ENCODE measurements at places on chromosomes 3 and 15.

GRCh38 chr15:43948691-43949325, 122.0 kb downstream of the WDR76 start:
- peak; percentile 28 for DNase-seq

DNA sequence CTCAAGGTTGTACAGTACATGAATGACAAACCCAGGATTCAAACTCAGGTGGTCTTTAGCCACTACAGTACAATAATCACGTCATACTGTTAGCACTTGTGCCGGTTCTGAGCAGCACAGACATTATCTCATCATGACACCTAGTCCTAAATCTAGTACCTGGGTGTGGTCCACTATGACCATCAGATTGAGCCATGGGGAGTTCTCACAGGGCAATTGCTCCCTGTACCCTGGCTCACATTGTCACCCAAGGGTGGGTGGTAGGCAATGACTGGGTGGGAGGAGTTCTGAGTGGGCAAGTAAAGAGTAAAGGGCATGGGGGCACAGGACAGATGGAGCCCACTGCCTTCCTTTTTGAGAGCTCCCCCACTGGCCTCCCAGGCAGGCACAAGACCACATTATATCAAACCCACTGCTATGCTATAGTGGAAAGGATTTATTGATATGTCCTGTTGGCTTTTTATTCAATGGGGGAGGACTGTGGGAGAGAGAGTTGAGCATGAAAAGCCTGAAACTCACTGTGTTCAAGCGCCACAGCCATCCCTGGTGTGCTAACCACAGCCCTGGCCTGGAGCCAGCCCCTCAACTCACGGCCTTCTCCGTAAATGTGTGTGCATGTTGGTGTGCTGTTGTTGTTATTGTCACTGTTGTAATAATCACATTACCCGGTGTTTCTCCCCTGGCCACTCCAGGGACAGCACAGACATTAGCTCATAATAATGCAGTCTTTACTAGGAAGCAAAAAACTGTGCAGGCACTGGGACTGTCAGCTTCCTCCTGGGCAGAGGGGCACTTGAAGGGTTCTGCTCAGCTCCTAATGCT, 27.3 kb downstream of the ADCY5 start:
- no peak for DNase-seq

GRCh38 chr15:72939514-72940228, 112.6 kb upstream of the NEO1 start:
- DNase-seq, result no peak

DNA sequence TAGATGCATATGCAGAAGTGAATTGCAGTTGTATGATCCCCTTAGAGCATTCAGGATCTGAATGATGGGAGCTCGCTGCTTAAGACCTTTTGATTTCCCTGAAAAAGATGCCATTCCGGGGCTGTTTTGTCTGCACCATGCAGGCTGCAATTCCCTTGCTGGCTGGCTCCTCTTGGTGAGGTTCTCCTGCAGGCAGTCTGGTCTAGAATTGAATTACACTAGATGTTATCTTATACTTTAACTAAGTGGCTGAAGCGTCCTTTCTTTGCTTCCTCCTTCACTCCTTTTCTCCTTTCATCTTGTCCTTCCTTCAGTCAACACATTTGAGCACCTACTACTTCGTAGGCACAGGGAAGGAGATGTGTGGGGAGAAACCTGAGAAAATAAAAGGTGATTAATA, 18.6 kb upstream of the MYZAP start:
- no peak for DNase-seq
